ENCODE measurements at places on chromosomes 7 and 10.

GRCh38 chr7:102255501-102255900, 31.2 kb upstream of the SH2B2 start:
- no peak for DNase-seq

- DNase-seq: no peak
These were observed 270.3 kb downstream of the WDR11 start for GRCh38 chr10:121121462-121121861.

GRCh38 chr10:124294811-124295770, 123.6 kb downstream of the OAT start:
- DNase-seq: no peak

DNA sequence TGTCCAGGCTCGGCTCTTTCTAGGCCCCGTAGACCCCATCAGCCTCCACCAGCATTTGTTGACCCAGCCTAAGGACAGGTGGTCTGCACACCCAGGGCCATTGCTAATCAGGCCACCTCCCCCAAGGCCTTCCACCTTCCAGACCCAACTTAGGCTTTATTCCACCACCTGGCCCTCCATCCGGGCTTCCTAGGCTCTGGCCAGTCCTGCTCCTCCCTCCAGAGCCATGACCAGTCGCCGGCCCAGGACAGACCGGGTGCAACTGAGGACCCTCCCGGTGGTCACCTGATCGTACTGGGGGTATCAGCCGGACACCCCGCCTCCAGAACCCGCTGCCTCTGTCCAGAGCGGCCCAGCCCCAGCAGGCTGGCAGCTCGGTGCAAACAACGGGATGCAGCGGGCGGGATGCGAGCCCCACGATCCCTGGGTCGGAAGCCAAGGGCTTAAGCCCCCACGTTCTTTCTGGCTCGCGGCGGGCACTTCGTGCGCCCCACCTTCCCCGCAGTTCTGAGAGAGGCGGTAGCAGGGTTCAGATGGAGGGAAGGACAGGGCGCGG, 545 bp downstream of the NACAD start:
- DNase-seq: no peak

- DNase-seq: no peak
These were observed 23.6 kb downstream of the AKR1B1 start for GRCh38 chr7:134435161-134435920.

GRCh38 chr7:17689361-17689902, 250.9 kb downstream of the SNX13 start:
- DNase-seq: no peak

- no peak for DNase-seq
These were observed 610.1 kb upstream of the ANKRD30A start for GRCh38 chr10:36515319-36515718.

DNA sequence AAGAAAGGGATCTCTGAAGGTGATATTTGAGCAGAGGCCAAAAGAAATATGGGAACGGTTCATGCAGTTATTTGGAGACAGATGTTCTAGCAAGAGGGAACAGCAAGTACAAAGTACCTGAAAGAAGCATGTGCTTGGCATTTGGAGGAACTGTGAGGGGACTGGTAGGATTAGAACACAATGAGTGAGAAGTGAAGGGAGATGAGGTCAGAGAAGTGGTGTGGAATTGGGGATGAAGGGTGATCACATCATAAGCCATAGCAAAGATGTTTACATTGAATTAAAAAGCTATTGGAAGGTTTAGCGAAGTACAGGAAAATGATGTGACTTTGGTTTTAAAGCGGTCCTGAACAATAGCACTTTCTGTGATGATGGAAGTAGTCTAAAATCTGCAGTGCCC, 402.4 kb upstream of the LRGUK start:
- DNase-seq: no peak

- no peak for DNase-seq
These were observed 816.1 kb upstream of the C7orf33 start for GRCh38 chr7:147774461-147774860.

- peak; percentile 19 for DNase-seq
These were observed 241.5 kb upstream of the SP8 start for GRCh38 chr7:21028186-21028585.

- DNase-seq: no peak
These were observed 26.7 kb upstream of the USP6NL start for GRCh38 chr10:11638055-11638698.

- DNase-seq: no peak
These were observed 224.9 kb downstream of the SKIDA1 start for GRCh38 chr10:21300551-21300950.

DNA sequence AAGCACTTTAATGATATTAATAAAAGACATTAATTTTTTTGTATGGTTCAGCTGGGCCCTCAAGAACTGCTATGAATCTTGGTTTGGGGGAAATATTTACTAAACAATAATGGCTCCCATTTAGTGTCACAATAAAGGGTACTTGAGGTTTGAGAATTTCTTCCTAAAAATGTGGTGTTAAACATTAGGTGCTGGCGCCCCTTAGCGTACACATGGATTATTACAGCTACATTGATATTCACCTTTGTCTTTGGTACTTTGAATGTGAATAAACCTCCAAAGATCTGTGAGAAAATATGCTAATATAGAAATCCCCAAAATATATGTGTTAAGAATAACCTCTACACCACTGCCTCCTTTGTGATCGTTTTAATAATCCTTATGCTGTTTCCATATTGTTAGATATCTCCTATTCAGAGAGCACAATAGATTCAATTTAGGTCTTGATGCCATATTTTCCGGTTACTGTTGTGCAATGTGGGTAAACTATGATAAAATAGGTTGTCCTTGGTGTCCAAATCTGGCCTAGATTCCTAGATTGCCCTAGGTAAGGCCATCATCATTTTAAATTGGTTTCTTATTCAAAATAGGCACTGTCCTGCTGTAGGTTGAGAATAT, 161.8 kb upstream of the CACNA2D1 start:
- DNase-seq: peak; percentile 29

DNA sequence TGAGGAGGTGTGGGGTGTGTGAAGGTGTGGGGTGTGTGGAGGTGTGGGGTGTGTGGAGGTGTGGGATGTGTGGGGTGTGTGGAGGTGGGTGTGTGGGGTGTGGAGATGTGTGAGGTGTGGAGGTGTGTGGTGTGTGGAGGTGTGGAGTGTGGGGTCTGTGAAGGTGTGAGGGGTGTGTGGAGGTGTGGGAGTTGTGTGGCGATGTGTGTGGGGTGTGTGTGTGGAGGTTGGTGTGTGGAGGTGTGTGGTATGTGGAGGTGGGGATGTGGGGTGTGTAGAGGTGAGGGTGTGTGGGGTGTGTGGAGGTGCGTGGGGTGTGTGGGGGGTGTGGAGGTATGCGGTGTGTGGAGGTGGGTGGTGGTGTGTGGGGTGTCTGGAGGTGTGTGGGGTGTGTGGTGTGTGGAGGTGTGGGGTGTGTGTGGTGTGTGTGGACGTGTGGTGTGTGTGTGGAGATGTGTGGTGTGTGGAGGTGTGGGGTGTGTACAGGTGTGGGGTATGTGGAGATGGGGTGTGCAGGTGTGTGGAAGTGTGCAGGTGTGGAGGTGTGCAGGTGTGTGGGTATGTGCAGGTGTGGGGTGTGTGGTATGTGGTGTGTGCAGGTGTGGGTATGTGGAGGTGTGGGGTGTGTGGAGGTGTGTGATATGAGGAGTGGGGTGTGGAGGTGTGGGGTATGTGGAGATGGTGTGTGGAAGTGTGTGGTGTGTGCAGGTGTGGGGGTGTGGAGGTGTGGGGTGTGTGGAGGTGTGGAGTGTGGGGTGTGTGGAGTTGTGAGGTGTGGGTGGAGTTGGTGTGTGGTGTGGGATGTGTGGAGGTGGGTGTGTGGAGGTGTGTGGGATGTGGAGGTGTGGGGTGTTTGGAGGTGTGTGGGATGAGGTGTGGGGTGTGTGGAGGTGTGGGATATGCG, 34.5 kb downstream of the SPDYE17 start:
- no peak for DNase-seq

GRCh38 chr7:47601119-47601880, 19.4 kb upstream of the TNS3 start:
- DNase-seq: no peak

- no peak for DNase-seq
These were observed 55.1 kb upstream of the PTPN12 start for GRCh38 chr7:77482015-77482414.

- no peak for DNase-seq
These were observed 35.1 kb upstream of the ING3 start for GRCh38 chr7:120915314-120916105.

DNA sequence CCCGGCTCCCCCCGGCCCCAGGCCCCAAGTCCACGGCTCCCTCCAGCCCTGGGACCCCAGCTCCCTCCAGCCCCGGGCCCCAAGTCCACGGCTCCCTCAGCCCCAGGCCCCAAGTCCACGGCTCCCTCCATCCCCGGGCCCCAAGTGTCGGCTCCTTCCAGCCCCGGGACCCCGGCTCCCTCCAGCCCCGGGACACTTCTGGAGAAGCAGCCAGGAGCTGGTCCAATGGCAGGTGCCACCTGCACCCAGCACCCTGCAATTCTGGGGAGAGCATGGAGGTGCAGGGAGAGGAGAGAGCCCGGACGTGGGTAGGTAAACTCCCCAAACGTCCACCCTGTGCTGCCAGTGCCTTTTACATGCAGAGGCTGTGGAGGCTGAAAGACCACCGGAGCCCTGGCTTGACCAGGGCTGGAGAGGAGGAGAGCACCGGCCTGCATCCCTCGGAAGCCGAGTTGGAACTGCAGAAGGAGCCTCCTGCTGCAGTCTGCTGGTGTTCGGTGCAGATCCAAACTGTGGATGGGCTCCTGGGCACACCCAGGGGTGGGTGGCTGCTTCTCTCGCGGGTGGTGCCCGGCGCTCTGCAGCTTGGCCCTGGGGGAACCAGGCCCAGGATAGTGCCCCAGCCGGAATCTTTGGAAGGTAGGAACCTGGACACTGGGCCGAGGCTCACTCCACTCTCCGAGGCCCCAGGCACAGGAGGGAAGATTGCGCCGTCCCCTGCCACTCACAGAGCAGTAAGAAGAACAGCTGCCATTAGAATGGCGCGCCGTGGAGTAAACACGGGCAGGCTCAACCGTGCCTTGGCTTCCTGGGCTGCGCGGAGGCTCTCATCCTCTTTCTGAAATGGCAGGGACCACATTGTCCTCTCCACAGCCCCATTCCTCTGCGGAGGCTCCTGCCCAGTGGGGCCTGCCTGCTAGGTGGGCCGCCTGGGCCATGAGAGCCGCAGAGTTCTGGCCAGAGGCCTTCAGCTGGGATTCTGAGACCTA, 14.7 kb downstream of the SHH start:
- no peak for DNase-seq

GRCh38 chr10:33229252-33229948, 105.1 kb downstream of the NRP1 start:
- DNase-seq: no peak

DNA sequence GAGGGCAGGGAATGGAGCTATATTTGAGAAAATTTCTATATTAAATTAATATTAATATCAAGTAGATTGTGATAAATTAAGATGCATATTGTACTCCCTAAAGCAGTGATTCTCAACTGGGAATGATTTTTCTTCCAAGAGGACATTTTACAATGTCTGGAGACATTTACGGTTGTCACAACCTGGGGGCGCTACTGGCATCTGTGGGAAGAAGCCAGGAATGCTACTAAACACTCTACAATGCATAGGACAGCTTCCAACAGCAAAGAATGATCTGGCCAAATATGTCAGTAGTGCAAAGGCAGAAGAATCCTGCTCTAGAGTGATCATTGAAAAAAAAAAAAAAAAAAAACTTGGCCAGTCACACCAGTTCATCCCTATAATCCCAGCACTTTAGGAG, 100.0 kb downstream of the LSM5 start:
- DNase-seq: no peak

- no peak for DNase-seq
These were observed 159.1 kb downstream of the DGKI start for GRCh38 chr7:137687556-137688265.

DNA sequence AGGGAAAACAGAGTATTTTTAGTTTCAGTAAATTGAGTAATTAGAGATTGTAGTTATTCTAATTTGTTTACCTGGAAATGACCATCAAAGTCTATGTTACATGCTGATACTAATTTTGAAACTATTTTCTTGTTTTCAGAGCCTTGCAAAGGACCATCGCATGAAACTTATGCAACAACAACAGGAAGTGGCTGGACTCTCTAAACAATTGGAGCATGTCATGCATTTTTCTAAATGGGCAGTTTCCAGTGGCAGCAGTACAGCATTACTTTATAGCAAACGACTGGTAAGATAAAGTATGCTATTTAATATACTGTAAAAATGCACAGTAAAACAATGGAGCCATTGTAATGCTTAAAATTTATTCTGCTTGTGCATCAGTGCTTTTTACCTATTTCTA, 78.5 kb downstream of the TRIM24 start:
- no peak for DNase-seq

Data from glutamatergic neuron (in vitro differentiated cells).